ENCODE measurements at places on chromosomes 3 and 15. TPM values are rescaled to one million over a fixed set of nuclear protein-coding genes. Genes with fewer than 3 reads are reported as not detected.

- H3K27me3 ChIP-seq, result no peaks in the 10 kb centered on the region
- no peak overlapping the region for H3K4me3 ChIP-seq
- no peaks in the 10 kb centered on the region for H3K36me3 ChIP-seq
- no peak overlapping the region for H3K27ac ChIP-seq
Measured at GRCh38 chr3:86634361-86634760, 356.6 kb downstream of the VGLL3 start.

DNA sequence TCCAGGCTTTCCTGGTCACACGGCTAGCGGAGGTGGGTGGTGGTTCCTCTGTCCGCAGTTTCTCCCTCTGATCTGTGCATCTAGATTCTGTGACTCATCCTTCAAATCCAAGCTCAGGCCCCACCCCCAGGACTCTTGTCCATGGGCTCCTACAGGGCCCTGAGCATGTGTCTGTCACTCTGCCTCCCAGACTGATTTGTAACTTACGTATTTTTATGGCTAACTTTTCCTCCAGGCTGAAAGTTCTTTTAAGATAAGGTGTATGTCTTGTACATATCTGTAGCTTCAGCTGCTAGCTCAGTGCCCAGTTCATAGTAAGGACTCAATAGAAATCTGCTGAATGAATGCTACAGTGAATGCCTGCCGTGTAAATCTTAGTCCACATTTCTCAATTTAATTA is 8.0 kb downstream of the ESYT3 start:
- H3K36me3 ChIP-seq, result no peaks in the 10 kb centered on the region
- H3K27me3 ChIP-seq, result peaks cover 8% of the 10 kb centered on the region
- no peak overlapping the region for H3K4me3 ChIP-seq
- no peak overlapping the region for H3K27ac ChIP-seq
- no peaks in the 10 kb centered on the region for H3K4me1 ChIP-seq

GRCh38 chr15:25716414-25717126 is 146.6 kb downstream of the ATP10A start:
- peaks cover 20% of the 10 kb centered on the region for H3K36me3 ChIP-seq
- H3K27ac ChIP-seq, result no peak overlapping the region
- H3K27me3 ChIP-seq, result no peaks in the 10 kb centered on the region
- H3K4me1 ChIP-seq, result no peaks in the 10 kb centered on the region
- no peak overlapping the region for H3K4me3 ChIP-seq

The SOX14 gene
- total RNA-seq, result not detected

DNA sequence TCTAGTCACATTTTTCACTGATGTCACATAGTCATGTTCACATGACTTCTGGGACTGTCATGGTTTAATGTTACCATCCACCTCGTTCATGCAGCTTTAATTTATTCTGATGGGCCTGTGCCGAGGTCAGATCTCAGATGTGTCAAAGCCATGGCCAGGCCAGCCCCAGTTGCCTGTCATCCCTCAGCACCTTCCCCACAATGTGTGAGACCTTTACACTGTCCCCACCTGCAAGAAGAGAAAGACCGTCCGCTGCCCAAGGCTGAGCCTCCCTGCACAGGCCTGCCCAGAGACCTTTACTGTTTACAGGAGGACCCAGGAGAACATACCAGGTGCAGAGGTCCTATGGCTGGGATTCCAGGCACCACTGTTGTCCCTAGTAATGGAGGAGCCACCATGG is 12.8 kb upstream of the KLF15 start:
- no peak overlapping the region for H3K27ac ChIP-seq
- H3K36me3 ChIP-seq, result no peaks in the 10 kb centered on the region
- no peak for DNase-seq
- no peak overlapping the region for H3K4me3 ChIP-seq
- H3K27me3 ChIP-seq, result no peaks in the 10 kb centered on the region

DNA sequence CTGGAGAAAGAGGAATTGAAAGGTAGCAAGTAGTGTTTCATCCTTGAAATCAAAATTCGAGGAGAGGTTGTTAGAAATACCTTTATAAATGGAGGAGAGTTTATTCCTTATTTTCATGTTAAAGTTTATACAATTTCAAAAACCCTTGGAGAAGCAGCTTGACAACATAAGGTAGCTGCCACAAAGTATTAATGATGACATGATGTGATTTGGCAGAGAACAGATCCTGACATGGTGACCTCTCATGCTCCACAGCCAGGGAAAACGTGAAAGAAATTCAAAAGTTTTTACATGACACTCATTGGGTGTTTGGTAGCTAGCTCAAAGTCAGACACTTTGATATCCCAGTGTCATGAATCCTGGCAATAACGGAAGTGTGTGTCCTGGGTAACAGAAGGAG is 320.8 kb downstream of the GBE1 start:
- no peak overlapping the region for H3K27ac ChIP-seq
- H3K36me3 ChIP-seq, result no peaks in the 10 kb centered on the region
- H3K4me3 ChIP-seq, result no peak overlapping the region

The MORC1 gene
- total RNA-seq, result not detected

GRCh38 chr3:49469037-49469935 is 781 bp upstream of the DAG1 start:
- no peaks in the 10 kb centered on the region for H3K27me3 ChIP-seq
- H3K4me3 ChIP-seq, result peak overlapping the region; percentile 83
- H3K4me1 ChIP-seq, result peaks cover 22% of the 10 kb centered on the region
- H3K27ac ChIP-seq, result peak overlapping the region; percentile 90
- no peak for DNase-seq

The SLC2A2 gene
- total RNA-seq, result not detected

GRCh38 chr3:193011958-193012357 is 94.3 kb upstream of the MB21D2 start:
- H3K27ac ChIP-seq, result no peak overlapping the region
- no peak overlapping the region for H3K4me3 ChIP-seq
- no peak for DNase-seq
- no peaks in the 10 kb centered on the region for H3K4me1 ChIP-seq

GRCh38 chr15:100959066-100960050 is 40.2 kb downstream of the LRRK1 start:
- no peak for DNase-seq
- H3K4me1 ChIP-seq, result no peaks in the 10 kb centered on the region
- no peaks in the 10 kb centered on the region for H3K36me3 ChIP-seq
- H3K27ac ChIP-seq, result no peak overlapping the region
- peaks cover 34% of the 10 kb centered on the region for H3K27me3 ChIP-seq

GRCh38 chr15:93020976-93021772 is 67.8 kb downstream of the RGMA start:
- DNase-seq, result no peak
- H3K27me3 ChIP-seq, result no peaks in the 10 kb centered on the region
- peak overlapping the region; percentile 83 for H3K27ac ChIP-seq
- H3K4me3 ChIP-seq, result peak overlapping the region; percentile 13
- H3K36me3 ChIP-seq, result peaks cover 89% of the 10 kb centered on the region
- peaks cover 83% of the 10 kb centered on the region for H3K4me1 ChIP-seq

DNA sequence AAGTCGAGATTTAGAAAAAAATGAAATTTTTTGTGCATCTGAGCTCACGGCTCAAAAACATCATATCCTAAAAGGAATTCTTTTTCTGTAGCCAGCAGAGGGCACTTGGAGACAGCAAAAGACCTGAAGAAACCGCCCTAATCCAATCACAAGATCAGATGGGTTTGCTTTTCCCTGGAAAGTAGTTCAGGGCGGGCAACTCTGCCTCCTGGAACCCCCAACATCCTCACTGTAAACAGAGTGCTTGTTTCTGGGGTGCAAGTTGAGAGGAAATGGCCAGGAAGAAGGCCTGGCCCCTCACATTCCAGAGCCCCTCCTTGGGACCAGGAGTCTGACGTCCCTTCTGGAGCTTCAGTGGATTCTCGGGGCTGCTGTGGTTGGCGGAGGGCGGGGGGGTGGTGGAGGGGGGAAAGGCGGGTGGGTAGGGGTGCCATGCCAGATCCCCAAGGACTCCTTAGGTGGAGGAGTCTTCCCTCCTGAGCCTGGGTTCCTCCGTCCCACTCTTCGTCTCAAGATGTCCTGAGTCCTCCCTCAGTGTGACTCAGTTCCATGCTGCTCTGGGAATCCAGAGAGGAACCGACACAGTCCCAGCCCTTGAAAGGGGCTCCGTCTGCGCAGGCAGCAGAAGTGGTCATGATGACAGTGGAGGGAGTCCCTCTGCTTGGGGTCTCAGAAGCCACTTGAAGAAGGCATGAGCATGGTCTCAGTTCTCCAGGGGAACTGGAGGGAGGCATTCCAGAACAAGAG is 35.9 kb downstream of the CCK start:
- peaks cover 18% of the 10 kb centered on the region for H3K27me3 ChIP-seq
- peaks cover 3% of the 10 kb centered on the region for H3K36me3 ChIP-seq
- no peak overlapping the region for H3K4me3 ChIP-seq
- H3K4me1 ChIP-seq, result peaks cover 13% of the 10 kb centered on the region

- H3K27ac ChIP-seq, result no peak overlapping the region
- H3K4me1 ChIP-seq, result no peaks in the 10 kb centered on the region
- no peak for DNase-seq
Measured at GRCh38 chr3:1446531-1446930, 353.7 kb downstream of the CNTN6 start.

DNA sequence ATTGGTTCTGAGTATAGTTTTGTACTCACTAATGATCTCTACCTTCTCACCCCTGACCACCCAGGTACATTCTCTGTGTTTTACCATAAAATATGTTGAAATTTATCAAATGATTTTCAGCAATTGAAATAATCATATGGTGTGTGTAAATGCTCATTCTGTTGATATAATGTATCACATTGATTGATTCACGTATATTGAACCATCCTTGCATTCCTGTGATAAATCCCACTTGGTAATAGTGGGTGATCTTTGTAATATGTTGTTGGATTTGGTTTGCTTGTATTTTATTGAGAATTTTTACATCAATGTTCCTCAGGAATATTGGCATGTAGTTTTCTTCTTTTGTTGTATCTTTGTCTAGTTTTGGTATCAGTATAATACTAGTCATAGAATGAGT is 1497.6 kb downstream of the OTOL1 start:
- no peak overlapping the region for H3K4me3 ChIP-seq
- H3K27ac ChIP-seq, result no peak overlapping the region
- H3K36me3 ChIP-seq, result no peaks in the 10 kb centered on the region
- no peaks in the 10 kb centered on the region for H3K4me1 ChIP-seq
- H3K27me3 ChIP-seq, result no peaks in the 10 kb centered on the region

- H3K4me1 ChIP-seq, result no peaks in the 10 kb centered on the region
- H3K27ac ChIP-seq, result no peak overlapping the region
- DNase-seq, result no peak
- H3K4me3 ChIP-seq, result no peak overlapping the region
- H3K27me3 ChIP-seq, result no peaks in the 10 kb centered on the region
Measured at GRCh38 chr3:31442755-31443154, 90.0 kb upstream of the STT3B start.

DNA sequence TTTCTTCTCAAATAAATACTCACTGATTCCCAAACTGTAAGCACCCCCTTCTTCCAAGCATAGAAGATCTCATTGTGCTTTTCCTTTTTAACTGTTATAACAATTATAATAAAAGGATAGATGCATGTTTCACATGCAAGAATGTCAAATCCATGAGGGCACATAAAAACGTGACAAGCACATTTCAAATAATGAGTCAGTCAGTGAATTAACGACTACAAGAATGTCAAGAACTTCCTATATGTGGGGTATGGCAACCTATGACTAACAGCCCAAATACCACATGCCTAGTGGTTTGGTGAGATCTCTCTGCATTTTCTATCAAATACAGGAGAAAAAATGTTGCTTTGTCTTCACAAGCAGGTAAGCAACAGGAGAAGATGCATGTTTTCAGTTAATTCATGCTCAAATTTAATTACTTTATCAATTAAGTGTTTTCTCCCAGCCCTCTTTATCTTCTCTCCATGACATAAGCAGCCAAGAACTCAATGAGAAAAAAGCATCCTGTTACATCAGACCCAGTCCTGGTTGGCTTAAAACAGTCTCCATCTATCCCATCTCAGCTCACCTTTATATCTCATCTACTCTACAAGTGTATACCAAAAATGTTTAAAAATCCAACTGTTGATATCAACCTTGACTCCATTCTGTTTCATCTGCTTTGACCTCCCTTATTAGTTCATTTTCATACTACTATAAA is 181.5 kb upstream of the LMCD1 start:
- H3K4me3 ChIP-seq, result no peak overlapping the region
- H3K36me3 ChIP-seq, result no peaks in the 10 kb centered on the region
- peaks cover 3% of the 10 kb centered on the region for H3K27me3 ChIP-seq
- no peak for DNase-seq

Data from activated CD8-positive, alpha-beta memory T cell treated with anti-CD3 and anti-CD28 coated beads, Interleukin-2, amount 10 ng/mL, durations not matched to agents 7 days and 5 days (primary cell).